ENCODE measurements at places on chromosomes 2 and 18. TPM values are rescaled to one million over a fixed set of nuclear protein-coding genes. Genes with fewer than 3 reads are reported as not detected.

- DNase-seq, result no peak
Measured at GRCh38 chr2:23720705-23721453, 206.0 kb downstream of the ATAD2B start.

DNA sequence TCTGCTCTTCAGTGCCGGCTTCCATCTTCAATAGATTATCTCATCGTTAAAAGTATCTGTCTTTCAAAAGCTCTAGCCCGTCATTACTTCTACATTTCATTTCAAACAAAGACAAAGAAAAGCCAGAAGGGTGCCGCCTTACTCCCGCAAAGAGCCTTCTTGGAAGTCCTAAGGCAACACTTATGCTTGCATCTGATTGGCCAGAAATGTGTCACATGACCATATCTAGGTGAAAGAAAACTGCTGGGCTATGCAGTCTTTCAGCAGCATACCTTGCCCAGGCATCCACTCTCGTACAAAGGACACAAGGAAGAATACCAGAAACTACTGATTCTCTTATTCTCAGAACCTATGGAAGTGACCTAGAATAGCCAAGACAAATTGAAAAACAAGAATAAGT lies 217.1 kb upstream of the SLC35G4 start:
- DNase-seq, result no peak

GRCh38 chr2:119383410-119384140 lies 16.8 kb downstream of the DBI start:
- no peak for DNase-seq

DNA sequence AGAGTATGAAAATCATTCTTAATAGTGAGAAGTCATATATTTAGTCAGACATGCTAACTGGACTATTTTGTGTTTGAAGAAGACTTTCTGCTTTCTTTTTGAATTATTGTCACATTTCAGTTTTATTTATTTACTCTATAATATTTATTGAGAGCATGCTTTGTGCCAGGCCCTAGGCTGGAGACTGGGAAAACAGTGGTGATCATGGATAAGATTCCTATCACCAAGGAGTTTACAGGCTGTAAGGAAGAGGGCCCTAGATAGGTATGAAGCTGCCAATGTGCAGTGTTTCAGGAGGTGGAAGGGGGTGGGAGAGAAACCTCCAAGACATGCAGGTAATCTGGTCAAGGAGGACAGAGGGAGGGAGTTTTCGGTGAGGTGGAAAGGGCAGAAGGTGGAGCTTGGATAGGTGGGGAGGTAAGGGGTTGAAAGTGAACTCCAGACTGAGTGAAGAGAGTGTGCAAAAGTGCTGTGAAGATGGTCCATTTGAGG lies 207.5 kb downstream of the ARHGAP15 start:
- DNase-seq, result no peak

- no peak for DNase-seq
Measured at GRCh38 chr18:2984703-2985261, 28.2 kb downstream of the LPIN2 start.

DNA sequence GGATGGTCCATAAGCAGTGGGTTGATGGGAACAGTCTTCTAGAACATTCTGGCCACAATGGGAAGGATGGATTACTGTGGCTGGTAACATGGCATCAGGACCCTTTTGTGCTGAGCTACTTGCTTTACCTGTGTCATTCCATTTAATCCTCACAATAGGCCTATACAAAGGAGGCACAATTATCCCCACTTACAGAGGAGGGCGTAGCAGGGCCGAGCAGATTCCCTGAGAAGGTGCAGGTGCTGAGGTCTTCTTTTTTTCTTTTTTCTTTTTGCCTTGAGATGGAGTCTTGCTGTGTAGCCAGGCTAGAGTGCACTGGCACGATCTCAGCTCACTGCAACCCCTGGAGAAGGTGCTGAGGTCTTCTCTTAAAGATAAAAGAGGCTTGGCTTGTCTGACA lies 6.7 kb upstream of the LRRC30 start:
- DNase-seq, result no peak

DNA sequence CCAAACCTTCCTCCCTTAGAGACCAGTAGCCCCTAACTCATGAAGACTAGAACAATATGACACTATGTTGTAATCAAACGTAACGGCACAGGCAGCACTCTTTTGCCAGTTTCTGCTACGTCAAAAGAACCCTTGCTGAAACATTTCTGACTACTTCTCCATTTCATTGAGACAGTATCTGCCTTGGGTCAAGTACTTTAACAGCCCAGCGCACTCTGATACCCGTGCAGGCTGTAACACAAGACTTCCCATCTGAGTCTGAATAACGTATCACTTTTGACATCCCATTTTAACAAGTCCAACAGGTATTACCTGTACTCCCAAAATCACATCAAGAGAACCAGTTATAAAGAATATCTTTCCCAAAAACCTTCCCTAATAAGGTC lies 38.4 kb downstream of the TBC1D8 start:
- DNase-seq, result no peak

DNA sequence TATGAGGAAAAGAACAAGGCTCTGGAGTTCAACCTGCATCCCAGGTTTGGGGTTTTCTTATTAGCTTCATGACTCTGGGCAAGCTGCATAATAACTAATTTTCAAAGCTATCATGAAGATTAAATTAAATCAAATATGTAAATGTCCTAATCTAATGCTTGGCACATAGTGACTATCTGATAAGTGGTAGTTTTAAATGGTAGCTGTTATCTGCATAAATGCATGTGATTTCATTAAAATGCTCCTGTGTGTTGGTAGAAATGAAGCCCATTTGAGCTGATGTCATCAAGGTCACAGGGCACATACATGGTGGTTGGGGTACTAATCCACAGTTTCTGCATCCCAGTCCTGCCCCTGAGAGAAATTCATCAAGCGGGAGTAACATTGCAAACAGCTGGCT lies 428.8 kb downstream of the LRATD1 start:
- no peak for DNase-seq

GRCh38 chr2:45178359-45178758 lies 169.1 kb upstream of the SIX2 start:
- no peak for DNase-seq

DNA sequence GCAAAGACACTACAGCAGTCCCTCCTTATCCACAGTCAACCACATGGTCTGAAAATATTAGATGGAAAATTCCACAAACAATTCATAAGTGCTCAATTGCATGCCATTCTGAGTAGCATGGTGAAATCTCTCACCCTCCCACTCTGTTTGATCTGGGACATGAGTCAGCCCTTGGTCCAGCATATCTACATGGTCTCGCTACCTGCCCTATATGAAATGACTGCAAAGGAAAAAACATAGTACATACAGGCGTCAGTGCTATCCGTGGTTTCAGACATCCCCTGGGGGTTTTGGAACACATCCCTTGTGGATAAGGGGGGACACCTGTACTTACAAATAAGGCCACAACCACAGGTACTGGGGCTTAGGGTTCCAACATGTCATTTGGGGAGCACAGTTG lies 73.7 kb downstream of the CABLES1 start:
- no peak for DNase-seq

- DNase-seq, result no peak
Measured at GRCh38 chr2:69960821-69961220, 610 bp downstream of the ASPRV1 start.

DNA sequence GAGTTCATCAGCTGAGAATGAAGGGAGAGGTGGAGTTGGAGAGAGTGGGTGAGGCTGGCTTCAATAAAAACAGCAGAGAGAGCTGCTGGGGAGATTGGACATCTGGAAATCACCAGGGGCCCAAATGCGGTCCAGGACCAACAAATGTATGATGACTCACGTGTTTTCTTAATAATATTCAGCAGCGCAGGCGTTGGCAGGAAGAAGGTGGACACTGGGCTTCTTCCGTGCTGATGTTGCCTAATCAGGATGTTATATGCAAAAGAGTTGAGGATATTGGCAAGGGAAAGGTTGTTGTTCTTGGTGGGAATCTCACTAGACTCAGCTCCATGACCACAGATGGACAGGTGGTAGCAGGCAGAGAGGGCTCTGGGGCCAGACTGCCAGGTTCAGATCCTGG lies 12.8 kb upstream of the PLA2R1 start:
- no peak for DNase-seq

DNA sequence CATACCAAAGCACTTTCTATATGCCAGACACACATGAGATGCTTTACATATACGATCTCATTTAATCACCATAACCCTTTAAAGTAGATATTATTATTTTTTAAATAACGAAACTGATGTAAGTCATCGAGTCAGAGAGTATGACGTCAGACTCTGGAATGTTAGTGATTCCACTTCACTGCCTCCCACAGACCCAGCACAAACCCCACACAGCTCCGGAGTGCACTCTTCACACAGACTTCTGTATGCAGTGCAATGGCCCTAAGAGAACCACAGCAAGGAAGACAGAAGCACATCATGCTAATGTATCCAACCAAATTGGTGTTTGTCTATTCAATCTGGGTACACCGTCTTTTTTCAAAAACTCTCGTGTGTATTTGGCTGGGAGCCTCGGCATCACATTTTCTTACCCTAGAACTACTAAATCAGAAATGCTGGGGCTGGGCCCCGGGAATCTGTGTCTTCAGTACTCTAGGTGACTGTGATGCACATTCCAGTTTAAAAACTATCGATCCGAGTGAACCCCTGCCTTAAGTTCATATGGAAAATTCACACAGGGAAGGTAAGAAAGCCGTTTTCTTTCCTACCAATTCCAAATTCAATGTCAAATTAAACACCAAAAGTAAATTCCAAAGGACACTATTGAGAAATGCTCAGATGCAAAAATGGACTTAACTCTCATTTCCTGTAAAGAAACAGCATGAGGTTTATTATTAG lies 117.7 kb upstream of the ACVR1C start:
- no peak for DNase-seq

- no peak for DNase-seq
Measured at GRCh38 chr2:180952731-180953336, 27.6 kb upstream of the UBE2E3 start.

DNA sequence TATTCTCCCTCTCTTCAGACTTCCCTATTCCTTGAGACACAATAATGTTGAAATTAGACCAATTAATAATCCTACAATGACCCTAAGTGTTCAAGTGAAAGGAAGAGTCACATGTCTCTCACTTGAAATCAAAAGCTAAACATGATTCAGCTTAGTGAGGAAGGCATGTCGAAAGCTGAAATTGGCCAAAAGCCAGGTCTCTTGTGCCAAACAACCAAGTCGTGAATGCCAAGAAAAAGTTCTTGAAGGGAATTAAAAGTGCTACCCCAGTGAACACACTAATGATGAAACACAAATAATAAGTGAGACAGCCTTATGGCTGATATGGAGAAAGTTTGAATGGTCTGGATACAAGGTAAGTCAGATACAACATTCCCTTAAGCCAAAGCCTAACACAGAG lies 115.4 kb downstream of the PXDN start:
- DNase-seq, result no peak

DNA sequence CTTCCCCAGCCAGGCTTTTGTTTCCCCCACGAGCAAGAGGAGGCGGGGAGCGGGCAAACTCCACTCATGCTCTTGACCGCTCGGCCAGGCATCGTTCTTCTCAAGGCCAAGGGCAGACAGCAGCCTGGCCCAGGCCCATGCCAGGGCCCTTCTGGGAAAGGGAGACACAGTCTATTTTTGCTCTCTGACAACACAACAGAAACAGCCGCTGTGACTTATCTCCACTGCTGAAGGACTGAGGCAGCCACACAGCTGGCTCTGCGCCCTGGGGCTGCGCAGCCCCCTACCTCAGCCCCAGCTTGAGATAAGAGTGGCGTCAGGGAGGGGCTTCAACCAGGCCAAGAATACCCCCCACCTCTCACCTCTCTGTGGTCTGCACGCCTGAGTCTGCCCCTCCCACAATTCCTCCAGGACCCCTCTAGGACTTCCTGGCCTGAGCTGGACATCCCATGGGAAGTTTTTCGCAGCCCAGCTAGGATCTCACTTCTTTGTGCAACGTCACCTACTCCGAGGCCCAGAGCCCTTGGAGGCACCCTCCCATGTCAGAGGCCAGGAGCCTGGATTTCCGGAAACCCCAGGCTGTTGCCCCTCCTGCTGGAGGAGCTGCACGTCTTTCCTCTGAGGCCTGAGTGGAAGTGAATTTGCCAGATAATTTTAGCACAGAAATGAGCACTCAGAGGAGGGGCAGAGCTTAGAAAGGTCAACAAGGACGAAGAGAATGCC lies 118.9 kb upstream of the OTOS start:
- DNase-seq, result no peak

- DNase-seq, result no peak
Measured at GRCh38 chr2:106537047-106537446, 49.9 kb downstream of the CD8B2 start.

- no peak for DNase-seq
Measured at GRCh38 chr2:17628349-17629261, 88.1 kb downstream of the VSNL1 start.

- no peak for DNase-seq
Measured at GRCh38 chr18:24196764-24197163, 57.9 kb downstream of the CABYR start.

- no peak for DNase-seq
Measured at GRCh38 chr2:110848519-110849030, 116.2 kb downstream of the ACOXL start.

GRCh38 chr2:32274289-32274688 lies 3.4 kb upstream of the YIPF4 start:
- no peak for DNase-seq

GRCh38 chr2:238114331-238114841 lies 14.2 kb downstream of the ESPNL start:
- DNase-seq, result no peak

DNA sequence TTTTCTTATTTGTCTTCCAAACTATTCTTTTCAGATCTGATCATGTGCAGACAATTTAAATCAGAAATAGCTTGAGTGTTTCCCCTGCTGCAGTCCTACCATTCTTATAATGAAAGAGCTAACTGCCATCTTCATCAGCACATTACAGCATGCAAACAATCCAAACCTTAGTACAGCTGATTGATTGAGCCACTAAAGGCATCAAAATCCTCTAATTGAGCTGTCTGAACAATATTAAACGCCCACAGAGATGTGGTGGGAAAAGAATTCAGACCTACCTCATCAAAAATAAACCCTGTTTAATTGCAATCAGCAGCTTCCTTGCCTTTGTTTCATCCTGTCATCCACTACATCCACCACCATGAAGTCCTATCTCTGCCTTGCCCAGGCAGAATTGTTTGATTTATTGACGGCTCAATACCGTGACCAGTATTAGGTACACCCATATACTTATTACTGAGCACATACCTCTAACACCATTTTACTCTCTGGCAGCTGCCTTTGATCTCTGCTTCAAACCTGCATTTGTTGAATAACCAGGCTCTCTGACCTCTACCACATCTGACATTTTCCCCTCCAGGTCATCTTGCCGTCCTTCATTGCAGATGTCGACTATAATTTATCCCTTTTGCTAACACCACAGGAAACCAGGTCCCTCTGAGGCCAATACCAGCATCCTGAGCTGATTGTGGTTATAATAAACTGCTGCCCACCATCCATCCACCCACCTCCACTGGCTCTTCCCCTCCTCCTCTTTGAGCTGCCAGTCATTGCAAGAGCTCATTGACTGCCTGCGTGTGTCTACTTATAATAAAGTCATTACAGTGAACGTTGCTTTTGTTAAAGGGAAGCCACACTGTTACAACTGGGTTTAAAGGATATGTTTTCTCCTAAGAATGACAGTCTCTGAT lies 78.5 kb downstream of the RBM43 start:
- DNase-seq, result no peak

RAX gene
- total RNA-seq, result 0.10 TPM

ABI2 gene
- total RNA-seq, result 30.6 TPM

ANKAR gene
- 3.9 TPM for total RNA-seq

NTSR2 gene
- total RNA-seq, result not detected

ASB18 gene
- not detected for total RNA-seq

ASXL3 gene
- not detected for total RNA-seq

MALL gene
- not detected for total RNA-seq

OSBPL6 gene
- 0.88 TPM for total RNA-seq
